RCC 7860 (cell line): ENCODE measurements at places on chromosomes 16 and 17.
A peak's percentile ranks its signal among the peaks of the same experiment; 100 is the strongest.

DNA sequence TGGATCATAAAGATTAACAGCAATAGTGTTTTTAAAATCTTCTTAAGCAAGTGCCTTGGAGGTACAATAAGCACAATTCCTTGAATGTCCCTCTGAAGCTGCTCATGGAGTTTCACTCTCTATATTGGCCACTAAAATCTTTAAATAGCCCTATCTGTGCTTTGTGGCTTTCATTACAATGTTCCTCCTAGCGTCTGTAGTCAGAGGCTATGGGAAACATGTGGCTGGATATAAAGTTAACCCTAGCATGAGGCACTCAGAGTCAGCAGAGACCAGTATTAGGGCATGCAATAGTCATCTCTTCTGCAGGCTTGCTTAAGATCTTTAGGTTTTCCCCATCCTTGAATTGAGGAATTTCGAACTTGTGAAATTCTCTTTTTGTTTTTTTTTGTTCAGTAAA lies 668.2 kb downstream of the CDH11 start:
- no peak for DNase-seq

DNA sequence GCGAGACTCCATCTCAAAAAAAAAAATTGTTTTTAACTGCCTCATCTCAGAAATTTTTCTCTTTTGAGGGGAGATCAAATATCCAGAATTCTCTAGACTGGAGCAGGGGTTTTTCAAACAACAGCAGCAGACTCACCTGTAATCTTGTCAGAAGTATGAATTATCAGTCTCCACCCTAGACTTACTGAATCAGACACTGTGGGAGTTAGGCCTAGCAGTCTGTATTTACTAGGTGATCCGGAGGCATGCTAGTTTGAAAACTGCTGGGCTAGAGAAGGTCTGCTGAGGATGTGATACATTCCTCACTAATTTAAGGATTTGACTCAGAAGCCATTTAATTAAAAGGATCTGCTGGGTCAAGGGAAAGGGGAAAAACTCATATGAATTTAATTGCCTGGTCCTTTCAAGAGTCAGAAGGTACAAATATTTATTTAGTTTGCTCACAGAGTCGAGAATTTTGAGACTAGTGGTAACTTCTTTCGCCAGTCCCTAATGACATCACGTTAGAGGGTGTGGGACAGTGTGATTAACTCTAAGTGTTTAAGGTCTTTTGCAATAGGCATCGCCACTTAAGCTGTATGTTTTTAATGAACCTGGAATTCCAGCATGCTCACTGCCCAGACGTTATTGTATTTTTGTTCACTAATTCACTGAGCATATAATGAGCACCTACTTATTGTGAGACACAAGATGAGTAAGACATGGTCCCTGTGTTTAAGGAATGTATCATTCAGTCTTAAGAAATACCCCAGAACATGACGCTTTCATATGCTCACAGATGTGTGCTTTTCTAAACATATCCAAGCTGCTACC lies 14.2 kb downstream of the ATP6V0A1 start:
- DNase-seq = peak; percentile 23

DNA sequence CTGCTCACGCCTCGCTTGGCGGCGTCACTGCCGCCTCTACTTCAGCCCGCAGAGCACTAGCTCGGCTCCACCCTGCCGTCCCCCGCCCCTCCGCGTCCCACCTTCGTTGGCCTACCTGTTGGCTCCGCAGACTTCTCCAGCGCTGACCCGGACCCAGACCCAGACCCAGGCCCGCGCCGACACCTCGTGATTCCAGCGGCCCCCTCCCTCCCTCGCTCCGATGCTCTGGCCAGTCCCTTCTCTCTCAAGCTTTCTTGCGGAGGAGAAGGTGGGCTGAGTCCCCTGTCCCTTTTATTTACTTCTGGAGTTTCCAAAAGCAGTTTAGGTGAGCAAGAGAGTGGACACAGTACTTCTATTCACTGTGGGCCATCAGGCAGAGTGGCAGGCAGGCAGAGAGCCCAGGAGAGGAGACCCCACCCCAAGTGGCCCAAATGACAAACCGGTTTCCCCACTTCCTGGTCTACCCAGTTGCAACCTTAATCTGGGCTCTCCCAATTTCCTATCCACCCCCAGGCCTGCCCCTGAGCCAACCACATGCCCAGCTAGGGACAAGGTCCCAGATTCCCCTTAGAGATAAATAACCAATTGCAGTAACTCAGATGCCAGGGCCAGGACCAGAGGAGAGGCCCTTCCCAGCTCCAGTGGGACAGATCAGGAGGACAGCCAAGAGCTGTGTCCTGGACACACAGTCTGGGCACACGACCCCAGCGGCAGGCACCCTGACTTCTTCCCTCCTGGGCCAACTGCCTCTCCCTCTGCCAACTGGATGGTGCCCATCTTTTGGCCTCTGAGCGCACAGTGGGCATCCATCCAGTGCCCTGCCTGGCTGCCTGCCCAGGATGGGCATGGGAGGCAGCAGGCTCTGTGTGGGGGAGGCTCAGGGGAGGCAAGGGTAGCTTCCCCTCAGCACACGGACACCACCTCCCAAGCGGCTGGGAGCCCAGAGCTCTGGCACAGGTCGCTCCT lies 1.2 kb upstream of the SRCIN1 start:
- no peak for DNase-seq

GRCh38 chr16:52293204-52293603 lies 253.7 kb downstream of the TOX3 start:
- DNase-seq = no peak

GRCh38 chr16:10485698-10486382 lies 94.6 kb downstream of the EMP2 start:
- DNase-seq = no peak

DNA sequence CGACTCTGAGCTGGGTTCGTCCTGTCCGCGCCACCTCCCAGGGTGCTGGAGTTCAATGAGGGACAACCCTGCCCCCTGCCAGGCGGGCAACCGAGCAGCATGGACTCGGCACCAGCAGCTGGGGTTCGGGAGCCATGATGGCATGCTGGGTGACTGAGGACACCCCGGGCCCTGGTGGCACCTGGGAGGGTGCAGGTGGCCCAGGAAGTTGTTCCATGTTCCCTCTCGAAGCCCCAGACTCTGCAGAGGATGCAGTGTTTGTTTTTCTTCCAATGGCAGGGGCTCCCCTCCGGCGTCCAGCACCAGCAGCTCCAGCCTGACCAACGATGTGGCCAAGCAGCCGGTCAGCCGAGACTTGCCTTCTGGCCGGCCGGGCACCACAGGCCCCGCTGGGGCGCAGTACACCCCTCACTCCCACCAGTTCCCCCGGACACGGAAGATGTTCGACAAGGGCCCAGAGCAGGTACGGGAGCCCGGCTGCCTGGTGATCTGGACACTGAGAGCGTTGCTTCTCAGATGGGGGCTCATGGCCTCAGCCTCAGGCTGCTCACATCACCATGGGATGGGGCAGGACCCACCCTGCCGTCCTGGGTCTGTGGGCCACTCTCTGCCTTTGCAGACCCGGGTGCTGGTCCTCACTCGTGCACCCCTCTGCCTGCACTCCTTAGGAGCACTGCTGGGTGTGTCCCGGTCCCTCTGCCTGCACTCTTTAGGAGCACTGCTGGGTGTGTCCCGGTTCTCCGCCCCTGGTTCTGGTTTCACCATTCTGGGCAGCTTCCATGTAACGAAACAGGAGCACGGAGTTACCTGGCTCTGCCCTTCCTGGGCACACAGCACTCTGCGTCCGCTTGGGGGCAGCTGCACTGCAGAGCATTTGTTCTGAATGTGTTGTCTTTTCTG lies 68.2 kb upstream of the CHMP6 start:
- DNase-seq = no peak

- no peak for DNase-seq
Measured at GRCh38 chr16:8935989-8936388, 27.7 kb downstream of the USP7 start.

DNA sequence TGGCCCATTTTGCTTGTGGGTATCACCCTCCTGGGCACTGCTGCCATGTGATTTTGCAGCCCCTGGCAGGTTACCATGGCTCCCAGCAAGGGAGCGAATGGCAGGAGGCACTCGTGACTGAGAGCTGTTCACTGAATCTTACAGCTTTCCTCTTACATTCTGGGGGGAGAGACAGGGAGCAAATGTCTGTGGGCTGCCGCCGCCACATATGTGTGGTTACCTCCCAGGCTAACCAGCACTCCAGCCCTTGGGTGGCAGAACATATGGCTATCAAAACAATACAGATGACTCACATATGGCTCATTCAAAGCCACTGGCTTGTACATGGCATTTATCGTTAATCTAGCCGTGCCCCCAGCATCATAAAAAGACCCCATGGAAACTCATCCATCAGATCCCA lies 19.8 kb downstream of the GTF3C1 start:
- DNase-seq = peak; percentile 87

GRCh38 chr16:56916571-56917403 lies 15.2 kb upstream of the HERPUD1 start:
- DNase-seq = no peak

GRCh38 chr17:7857713-7858521 lies at the start of gene CYB5D1:
Gene CYB5D1 (plus strand): TSS chr17:7858003. CDS start chr17:7858135, 132 bp downstream.
- peak; percentile 84 for DNase-seq

GRCh38 chr17:45835481-45835880 lies 9.2 kb upstream of the SPPL2C start:
- DNase-seq = no peak

DNA sequence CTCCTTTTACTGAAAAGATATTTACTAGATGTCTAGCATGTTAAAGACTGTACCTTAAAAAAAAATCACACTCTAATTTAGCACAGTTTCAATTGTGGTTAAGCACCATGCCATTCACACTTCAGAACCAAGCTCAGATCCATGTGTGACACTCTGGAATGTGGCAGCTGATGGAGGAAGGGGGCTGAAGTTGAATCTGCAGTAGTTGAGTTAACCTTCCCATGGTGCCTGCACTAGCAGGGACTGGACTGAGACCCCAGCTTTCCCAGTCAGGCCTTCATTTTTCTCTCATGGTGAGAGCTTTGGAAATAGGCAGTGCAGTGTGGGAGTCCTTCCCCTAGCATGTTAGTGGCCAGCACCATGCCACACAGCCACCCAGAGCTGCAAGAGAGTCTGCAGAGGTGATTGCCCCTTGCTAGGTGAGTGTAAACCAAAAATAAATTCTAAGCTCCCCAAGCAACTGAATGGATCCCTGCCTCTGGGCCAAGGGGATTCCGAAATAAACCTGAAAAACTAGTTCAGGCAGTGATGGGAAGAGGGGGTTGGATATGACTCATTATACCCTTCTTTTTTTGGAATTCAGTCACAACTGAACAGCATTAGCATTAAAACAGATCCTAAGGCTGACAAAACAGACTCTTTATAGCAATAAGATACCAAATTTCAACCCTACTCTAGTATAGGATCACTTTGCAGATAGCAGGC lies 208.5 kb downstream of the WWOX start:
- DNase-seq = no peak

- DNase-seq = peak; percentile 7
Measured at GRCh38 chr17:82458885-82459424, 414 bp downstream of the NARF start.

GRCh38 chr17:67150826-67151225 lies 94.2 kb downstream of the HELZ start:
- no peak for DNase-seq

GRCh38 chr16:65770752-65771151 lies 595.7 kb upstream of the CDH5 start:
- DNase-seq = no peak

- peak; percentile 89 for DNase-seq
Measured at GRCh38 chr16:89478576-89479221, 11.7 kb downstream of the ANKRD11 start.

- no peak for DNase-seq
Measured at GRCh38 chr17:12831839-12832238, 42.5 kb downstream of the ARHGAP44 start.

- no peak for DNase-seq
Measured at GRCh38 chr17:42918902-42919521, 18.4 kb downstream of the G6PC1 start.

- no peak for DNase-seq
Measured at GRCh38 chr17:77291591-77292386, 151.0 kb downstream of the SEC14L1 start.

GRCh38 chr16:66269617-66270332 lies 96.7 kb upstream of the CDH5 start:
- DNase-seq = no peak

GRCh38 chr17:63489291-63489690 lies 12.4 kb downstream of the ACE start:
- no peak for DNase-seq

- peak; percentile 28 for DNase-seq
Measured at GRCh38 chr16:28990375-28991040, 5.7 kb downstream of the LAT start.

GRCh38 chr17:411421-412120 lies 59.0 kb upstream of the RPH3AL start:
- DNase-seq = peak; percentile 15

DNA sequence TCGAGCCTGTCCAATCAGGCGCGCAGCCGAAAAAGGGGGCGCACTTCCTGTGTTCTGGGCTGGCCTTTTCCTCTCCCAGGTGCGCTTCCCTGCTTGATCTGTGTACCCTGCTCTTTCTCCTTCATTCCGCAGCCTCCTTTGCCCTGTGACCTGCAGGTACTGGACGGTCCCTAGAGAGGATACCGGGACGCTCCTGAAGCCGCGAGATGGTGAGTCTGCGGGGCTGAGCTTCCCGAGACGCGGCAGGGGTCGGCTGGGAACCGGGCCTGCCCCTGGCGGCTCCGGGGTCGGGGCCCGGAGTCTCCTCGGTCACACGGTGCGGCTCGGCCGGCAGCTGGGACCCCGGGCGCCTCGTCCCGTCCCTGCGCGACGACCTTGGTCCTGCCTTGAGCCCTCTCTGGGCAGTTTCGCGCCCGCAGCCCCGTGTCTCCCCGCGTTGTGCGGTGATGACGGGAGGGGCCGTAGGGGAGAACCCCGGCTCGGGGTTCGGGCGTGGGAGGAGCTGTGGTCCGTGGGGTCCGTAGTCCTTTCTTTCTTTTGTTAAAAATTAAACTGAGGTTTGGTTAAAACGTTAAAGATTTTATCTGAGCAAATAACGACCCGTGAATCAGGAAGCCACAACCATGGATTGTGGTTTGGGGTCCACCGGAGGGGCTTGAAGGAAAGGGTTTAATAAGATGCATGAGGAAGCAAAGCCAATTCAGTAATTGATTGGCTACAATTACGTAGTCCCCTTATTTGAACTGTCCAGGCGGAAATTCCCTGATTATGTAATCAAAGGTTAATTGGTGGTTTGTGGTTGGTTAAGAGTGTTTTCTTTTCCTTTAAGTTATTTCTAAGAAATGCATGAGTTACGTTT lies 172.8 kb upstream of the ZNF267 start:
- DNase-seq = peak; percentile 27

GRCh38 chr16:80265624-80266306 lies 275.0 kb upstream of the DYNLRB2 start:
- DNase-seq = peak; percentile 68

GRCh38 chr17:36665417-36665816 lies 64.0 kb downstream of the MRM1 start:
- DNase-seq = no peak

GRCh38 chr17:51351890-51352289 lies 91.5 kb downstream of the UTP18 start:
- DNase-seq = no peak
